ENCODE measurements at places on chromosomes 7 and 10. TPM values are rescaled to one million over a fixed set of nuclear protein-coding genes. Genes with fewer than 3 reads are reported as not detected.

PAX4 gene
- total RNA-seq = 0.67 TPM

ADRB1 gene
- 0.85 TPM for total RNA-seq

CTAGE6 gene
- total RNA-seq = not detected

PNLIP gene
- not detected for total RNA-seq

FAM25C gene
- not detected for total RNA-seq

ANAPC16 gene
- 85.2 TPM for total RNA-seq

GRCh38 chr7:1290026-1290678, 57.5 kb downstream of the UNCX start:
- H3K27ac ChIP-seq = no peak overlapping the region
- H3K4me3 ChIP-seq = peak overlapping the region; percentile 24
- H3K4me1 ChIP-seq = no peaks in the 10 kb centered on the region
- peaks cover 33% of the 10 kb centered on the region for H3K27me3 ChIP-seq
- no peaks in the 10 kb centered on the region for H3K36me3 ChIP-seq

DNA sequence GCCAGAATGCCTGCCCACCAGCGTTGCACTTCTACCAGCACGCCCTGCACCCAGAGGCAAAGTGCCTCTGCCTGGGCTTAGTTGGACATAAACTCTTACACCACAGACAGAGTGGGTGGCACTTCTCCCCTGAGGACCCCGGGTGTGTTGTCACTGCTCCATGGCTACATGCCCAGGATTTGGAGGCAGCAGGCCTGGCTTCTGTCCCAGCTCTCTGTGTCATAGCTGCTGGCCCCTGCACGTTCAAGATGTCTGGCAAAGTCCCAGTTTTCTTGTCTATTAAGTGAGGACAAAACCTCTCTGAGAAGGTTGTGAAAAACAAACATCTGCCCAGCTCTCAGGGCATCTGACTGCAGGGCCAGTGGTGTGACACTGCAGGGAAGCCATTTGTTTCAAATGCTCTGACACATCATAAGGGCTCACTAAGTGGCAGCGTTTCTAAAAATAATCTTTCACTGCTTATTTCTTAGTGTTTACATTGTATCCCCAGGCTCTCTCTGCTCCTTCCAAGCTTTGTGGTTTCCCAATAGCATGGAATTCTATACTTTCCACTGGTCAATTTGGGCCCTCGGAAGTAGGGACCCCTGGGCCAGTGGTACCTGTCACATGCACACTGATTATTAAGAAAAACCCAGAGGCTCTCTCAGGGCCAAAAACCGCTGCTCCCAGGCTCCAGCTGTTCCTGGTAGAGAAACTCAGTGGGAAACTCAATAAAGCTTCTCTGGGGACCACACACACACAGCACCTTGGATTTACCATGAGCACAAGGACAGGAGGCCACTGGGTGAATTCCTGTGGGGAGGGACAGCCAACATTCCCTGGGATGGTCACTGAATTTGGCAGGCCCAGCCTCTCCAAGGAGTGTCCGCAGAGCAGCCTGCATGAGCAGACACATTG, 86.2 kb upstream of the ANLN start:
- H3K27me3 ChIP-seq = no peaks in the 10 kb centered on the region
- no peak overlapping the region for H3K4me3 ChIP-seq
- H3K4me1 ChIP-seq = no peaks in the 10 kb centered on the region
- peak; percentile 52 for DNase-seq

DNA sequence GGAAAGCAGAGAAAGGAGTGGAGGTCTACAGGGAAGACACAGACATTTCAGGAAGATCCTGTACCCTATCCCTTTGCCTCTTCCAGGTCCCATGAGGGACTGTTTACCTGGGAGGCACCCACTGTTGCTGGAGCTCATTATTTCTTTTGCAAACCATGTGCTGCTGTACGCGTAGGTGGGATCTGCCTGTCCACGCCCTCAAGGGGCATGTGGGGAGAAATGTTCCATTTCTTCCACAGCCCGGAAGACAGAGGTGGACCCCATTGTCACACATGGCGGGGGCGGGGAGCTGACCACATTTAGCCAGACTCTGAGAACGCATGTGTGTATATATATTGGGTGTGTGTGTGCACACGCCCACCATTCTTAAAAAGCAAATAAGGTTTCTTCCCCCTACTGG, 2.0 kb downstream of the PLXNA4 start:
- peaks cover 41% of the 10 kb centered on the region for H3K27me3 ChIP-seq
- no peaks in the 10 kb centered on the region for H3K36me3 ChIP-seq
- H3K27ac ChIP-seq = no peak overlapping the region
- H3K4me1 ChIP-seq = no peaks in the 10 kb centered on the region

- no peak overlapping the region for H3K27ac ChIP-seq
- no peaks in the 10 kb centered on the region for H3K4me1 ChIP-seq
- H3K4me3 ChIP-seq = no peak overlapping the region
- H3K36me3 ChIP-seq = no peaks in the 10 kb centered on the region
- H3K27me3 ChIP-seq = no peaks in the 10 kb centered on the region
- no peak for DNase-seq
Observed at GRCh38 chr7:55056068-55056467, 37.3 kb downstream of the EGFR start.

- H3K27ac ChIP-seq = no peak overlapping the region
- no peaks in the 10 kb centered on the region for H3K36me3 ChIP-seq
- no peak overlapping the region for H3K4me3 ChIP-seq
- DNase-seq = no peak
Observed at GRCh38 chr10:69624245-69624786, 5.7 kb upstream of the FAM241B start.

GRCh38 chr10:96705134-96705533, 15.2 kb downstream of the PIK3AP1 start:
- no peak overlapping the region for H3K4me3 ChIP-seq
- H3K36me3 ChIP-seq = no peaks in the 10 kb centered on the region
- H3K4me1 ChIP-seq = no peaks in the 10 kb centered on the region
- no peaks in the 10 kb centered on the region for H3K27me3 ChIP-seq
- no peak for DNase-seq

- H3K4me1 ChIP-seq = no peaks in the 10 kb centered on the region
- no peaks in the 10 kb centered on the region for H3K27me3 ChIP-seq
- no peak for DNase-seq
- no peak overlapping the region for H3K4me3 ChIP-seq
- H3K36me3 ChIP-seq = no peaks in the 10 kb centered on the region
- no peak overlapping the region for H3K27ac ChIP-seq
Observed at GRCh38 chr10:111835574-111835973, 348.0 kb downstream of the GPAM start.

- no peaks in the 10 kb centered on the region for H3K27me3 ChIP-seq
- H3K27ac ChIP-seq = no peak overlapping the region
- H3K4me1 ChIP-seq = no peaks in the 10 kb centered on the region
- no peaks in the 10 kb centered on the region for H3K36me3 ChIP-seq
- DNase-seq = no peak
Observed at GRCh38 chr7:37245590-37245989, 203.1 kb downstream of the ELMO1 start.

- peaks cover 13% of the 10 kb centered on the region for H3K4me1 ChIP-seq
- DNase-seq = no peak
- H3K27me3 ChIP-seq = no peaks in the 10 kb centered on the region
- H3K4me3 ChIP-seq = no peak overlapping the region
- no peaks in the 10 kb centered on the region for H3K36me3 ChIP-seq
Observed at GRCh38 chr10:24718031-24718855, 5.4 kb downstream of the ARHGAP21 start.

GRCh38 chr7:3244241-3244814, 56.7 kb upstream of the SDK1 start:
- no peak overlapping the region for H3K4me3 ChIP-seq
- H3K36me3 ChIP-seq = no peaks in the 10 kb centered on the region
- H3K27me3 ChIP-seq = no peaks in the 10 kb centered on the region
- no peaks in the 10 kb centered on the region for H3K4me1 ChIP-seq
- DNase-seq = no peak
